ENCODE measurements at places on chromosomes 7 and 10.

DNA sequence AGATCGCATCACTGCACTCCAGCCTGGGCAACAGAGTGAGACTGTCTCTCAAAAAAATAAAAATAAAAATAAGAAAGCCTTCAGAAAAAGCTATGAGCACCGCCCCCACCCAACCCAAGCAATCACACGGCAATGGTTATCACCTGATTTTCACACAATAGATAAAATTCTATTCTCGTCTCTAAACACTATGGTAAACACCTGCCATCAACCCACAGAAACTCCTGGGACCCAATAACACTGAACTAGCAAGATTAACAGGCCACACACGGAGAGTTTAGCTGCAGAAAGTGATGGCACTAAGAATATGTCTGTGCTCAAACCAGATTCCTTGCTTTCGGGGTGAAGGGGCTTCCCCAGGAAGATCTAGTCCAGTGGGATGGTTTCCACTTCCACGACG, 173.8 kb downstream of the DIP2C start:
- no peak for DNase-seq

GRCh38 chr10:3077940-3078630, 10.7 kb downstream of the PFKP start:
- no peak for DNase-seq

- no peak for DNase-seq
Measured at GRCh38 chr7:76037310-76037709, 10.5 kb downstream of the STYXL1 start.

- DNase-seq: no peak
Measured at GRCh38 chr10:3192856-3193635, 20.5 kb upstream of the PITRM1 start.

GRCh38 chr10:5540891-5541290, 16.1 kb downstream of the CALML3 start:
- DNase-seq: no peak
